ENCODE measurements at places on chromosomes 5 and 9. TPM values are rescaled to one million over a fixed set of nuclear protein-coding genes. Genes with fewer than 3 reads are reported as not detected.

The ZNF366 gene
- total RNA-seq: not detected

DNA sequence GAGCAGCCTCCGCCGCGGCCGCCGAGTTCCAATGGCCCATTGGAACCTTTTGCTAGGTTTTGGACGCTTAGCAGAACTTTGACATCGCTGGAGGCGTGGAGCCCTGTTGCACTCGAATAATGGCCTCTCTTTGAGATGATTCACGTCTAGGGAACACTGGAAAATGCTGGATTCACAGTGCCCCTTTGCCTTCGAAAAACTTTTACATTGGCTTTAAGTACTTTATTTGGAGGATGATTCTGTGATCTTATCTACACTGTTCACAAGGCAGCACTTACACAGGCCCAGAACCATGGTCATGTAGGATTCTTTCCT lies 536 bp upstream of the PPIC start:
- no peak for DNase-seq

GRCh38 chr9:133952598-133953550 lies 39.2 kb downstream of the VAV2 start:
- DNase-seq: no peak

DNA sequence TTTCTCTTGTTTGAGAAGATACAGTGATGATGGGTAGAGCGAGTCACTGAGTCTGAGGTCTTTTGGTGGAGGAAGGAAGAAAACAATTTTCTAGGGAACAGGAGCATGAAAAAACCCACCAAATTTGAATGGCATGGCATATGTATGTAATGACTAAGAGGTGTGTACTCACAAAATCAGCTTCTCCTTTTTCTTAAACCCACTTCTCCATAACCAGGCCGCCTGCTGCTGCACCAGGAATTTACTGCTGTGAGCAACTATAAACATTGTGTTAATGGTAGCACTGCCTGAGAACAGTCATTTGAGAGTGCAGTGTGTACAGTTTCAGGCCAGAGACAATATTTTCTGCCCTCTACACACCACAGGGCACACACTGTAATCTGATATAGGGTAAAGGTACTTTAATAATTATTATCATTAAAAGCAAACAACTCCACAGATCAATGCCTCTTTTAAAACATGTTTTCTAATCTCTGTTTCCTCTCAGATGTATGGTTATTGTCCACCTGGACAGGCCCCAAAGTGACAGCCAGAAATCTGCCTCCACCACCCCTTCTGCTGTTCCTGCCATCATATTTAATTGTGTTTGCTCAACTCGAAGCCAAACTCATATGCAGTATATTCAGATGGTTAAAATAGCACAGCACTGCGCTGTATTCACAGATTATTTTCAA lies 241.6 kb downstream of the KIAA0825 start:
- DNase-seq: no peak

The SECISBP2 gene
- total RNA-seq: 56.7 TPM

- no peak for DNase-seq
Observed at GRCh38 chr5:108339220-108339619, 42.7 kb downstream of the FBXL17 start.

The PCDHA4 gene
- total RNA-seq: 9.0 TPM

- no peak for DNase-seq
Observed at GRCh38 chr9:102768002-102768401, 227.1 kb upstream of the CYLC2 start.

DNA sequence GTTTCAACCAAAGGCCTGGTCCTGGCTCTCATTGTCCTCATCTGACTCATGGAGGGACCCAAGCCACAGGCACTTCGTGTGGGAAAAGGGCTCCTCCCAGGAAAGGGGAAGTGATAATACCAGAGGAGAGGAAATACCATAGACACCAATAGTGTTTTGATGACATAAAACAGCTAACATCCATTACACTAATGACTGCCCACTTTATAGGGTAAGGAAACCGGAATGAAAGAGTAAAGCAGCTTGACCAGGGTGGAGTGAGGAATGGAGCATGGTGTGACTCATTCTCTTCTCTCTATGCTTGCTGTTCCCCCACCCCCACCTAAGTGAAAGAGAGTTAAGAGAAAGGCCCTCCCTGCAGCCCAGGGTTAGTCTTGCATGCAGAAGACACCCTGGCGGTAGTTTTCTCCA lies 67.4 kb upstream of the HRH2 start:
- DNase-seq: no peak

DNA sequence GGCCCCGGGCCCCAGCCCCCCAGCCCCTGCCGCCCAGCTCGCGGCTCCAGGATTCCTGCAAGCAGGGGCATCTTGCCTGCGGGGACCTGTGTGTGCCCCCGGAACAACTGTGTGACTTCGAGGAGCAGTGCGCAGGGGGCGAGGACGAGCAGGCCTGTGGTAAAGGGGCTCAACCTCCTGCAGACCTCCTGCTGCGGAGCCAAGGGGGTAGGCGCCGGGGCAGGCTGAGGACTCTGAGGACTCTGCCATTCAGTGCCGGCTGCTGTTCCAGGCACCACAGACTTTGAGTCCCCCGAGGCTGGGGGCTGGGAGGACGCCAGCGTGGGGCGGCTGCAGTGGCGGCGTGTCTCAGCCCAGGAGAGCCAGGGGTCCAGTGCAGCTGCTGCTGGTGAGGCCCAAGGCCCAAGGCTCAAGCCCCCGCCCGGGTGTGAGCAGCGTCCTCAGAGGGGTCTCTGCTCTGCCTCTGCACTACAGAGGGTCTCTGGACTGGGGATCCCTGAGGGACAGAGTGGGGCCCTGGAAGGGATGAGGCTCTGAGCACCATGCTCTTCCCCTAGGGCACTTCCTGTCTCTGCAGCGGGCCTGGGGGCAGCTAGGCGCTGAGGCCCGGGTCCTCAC lies 3.4 kb downstream of the MAMDC4 start:
- DNase-seq: no peak

The NUDT12 gene
- 17.6 TPM for total RNA-seq

GRCh38 chr5:96114736-96115135 lies 153.1 kb upstream of the ELL2 start:
- no peak for DNase-seq

GRCh38 chr5:13816126-13816525 lies 128.4 kb downstream of the DNAH5 start:
- DNase-seq: no peak

- DNase-seq: no peak
Observed at GRCh38 chr5:159444441-159445082, 114.3 kb upstream of the IL12B start.

GRCh38 chr5:146818822-146819221 lies 59.7 kb downstream of the PPP2R2B start:
- no peak for DNase-seq

DNA sequence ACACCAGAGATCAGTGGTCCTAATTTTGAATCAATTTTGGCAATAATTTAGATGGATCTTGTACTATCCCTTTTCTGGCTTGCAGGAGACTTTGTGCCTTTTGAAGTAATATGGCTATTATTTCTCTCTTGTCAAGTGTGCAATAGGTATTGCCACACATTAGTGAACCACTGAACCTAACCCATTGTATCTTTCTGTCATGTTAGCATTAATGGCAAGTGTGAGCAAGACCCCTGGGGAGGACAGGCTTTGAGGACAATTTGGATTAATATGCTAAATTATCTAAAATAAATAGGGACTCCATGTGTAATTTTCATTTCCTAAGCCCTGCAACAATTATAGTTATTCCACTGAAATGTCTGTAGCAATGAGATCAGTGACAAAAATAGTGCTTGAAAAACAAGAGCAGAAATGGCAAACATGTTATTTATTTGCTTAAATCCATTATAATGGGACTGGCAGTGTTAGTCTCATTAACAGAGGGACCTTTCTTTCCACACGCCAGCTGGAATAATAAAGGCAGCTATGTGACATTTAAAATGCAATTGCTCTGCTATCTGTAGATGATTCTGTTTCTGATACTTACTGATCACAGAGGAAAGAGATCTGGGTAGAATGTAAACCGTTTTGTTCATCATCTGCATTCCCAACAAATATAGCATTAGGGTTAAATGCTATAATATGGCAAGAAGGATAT lies 753.3 kb upstream of the ZNF608 start:
- no peak for DNase-seq

DNA sequence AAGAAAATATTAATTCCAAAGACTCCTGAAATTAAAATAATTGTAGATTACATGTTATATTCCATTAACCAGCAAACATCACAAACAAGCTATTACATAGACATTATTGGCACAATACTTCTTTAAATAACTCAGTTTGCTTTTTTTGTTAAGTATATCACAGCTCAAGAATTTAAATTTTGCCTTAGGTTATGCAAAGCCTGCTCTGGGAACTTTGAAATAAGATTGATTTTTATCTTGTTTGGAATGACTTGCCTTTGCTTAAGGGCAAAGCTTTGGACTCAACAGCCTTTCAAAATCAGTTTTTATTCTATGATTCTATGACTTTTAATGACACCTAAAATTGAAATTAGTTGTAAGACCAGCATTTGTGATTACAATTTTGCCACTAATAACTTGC lies 78.2 kb downstream of the ALDH7A1 start:
- DNase-seq: no peak

The CDHR2 gene
- total RNA-seq: not detected

DNA sequence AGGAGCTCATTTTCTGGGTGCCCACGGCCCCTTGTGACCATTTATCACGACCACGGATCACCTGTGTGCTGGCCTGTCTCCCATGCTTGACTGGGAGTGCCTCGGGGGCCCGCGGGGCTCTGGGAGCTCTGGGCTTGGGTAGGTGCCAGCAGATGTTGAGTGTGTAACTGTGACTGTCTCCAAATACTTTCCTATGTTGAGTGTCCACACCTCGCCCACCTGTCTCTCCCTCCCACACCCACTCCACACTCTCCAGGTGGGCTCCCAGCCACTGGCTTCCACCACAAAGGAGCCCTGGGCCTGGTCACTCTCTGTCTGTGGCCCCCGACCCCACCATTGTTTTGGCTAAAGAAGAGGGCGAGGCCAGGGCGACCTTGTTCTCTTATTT lies 196.4 kb downstream of the CDK5RAP2 start:
- DNase-seq: no peak

The DMRT2 gene
- 0.55 TPM for total RNA-seq

The EQTN gene
- total RNA-seq: 0.39 TPM

The UIMC1 gene
- 45.4 TPM for total RNA-seq

- no peak for DNase-seq
Observed at GRCh38 chr5:67010684-67011409, 185.8 kb downstream of the CD180 start.

DNA sequence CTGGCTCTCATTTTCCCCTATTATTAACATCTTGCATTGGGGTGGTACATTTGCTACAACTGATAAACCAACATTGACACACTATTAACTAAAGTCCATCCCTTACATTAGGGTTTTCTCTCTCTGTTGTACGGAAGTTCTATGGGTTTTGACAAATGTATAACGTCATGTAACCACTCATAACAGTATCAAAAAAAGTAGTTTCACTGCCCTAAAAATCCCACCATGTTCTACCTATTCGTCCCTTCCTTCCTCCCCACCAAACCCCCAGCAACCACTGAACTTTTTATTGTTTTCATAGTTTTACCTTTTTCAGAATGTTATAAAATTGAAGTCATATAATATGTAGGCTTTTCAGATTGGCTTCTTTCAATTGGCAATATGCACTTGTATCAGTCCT lies 40.1 kb downstream of the MLLT3 start:
- no peak for DNase-seq

DNA sequence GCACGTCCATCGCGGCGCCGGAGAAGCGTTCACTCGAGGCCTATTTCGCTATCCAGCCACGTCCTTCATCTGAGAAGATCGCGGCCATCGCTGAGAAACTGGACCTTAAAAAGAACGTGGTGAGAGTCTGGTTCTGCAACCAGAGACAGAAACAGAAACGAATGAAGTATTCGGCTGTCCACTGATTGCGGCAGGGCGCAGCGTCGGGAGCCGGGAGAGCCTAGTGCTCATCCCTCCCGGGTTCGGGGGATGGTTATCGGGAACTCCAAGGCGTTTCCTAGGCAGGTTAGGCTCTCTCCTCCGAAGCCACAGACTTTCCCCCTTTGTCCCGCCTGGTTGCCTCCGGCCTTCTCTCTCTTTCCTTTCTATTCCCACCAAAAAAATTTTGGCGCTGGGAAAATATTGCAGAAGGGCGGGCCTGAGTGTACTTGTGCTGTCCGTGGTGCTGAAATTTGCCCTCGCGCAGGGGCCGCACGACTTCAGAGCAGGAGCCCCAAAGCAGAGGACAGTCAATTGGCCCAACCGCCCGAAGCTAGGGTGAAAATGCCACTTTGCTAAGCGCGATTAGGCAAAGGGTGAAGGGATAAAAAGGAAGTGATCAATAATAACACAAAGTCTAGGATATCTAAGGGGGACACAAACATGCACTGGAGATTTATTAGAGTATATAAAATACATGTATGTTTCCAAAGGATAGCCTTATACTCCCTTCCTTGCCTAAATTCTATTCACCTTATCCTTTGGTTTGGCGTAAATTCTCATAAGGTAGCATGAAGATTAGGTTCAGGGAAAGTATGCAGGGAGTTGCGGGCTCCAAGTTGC lies 1.8 kb downstream of the POU4F3 start:
- peak; percentile 78 for DNase-seq

The CDX1 gene
- total RNA-seq: not detected

- no peak for DNase-seq
Observed at GRCh38 chr9:136239135-136239982, 6.3 kb downstream of the QSOX2 start.

The DPP7 gene
- 37.9 TPM for total RNA-seq

- DNase-seq: no peak
Observed at GRCh38 chr5:40384782-40385390, 294.8 kb upstream of the PTGER4 start.

The BAAT gene
- 0.16 TPM for total RNA-seq

The CARTPT gene
- total RNA-seq: not detected

DNA sequence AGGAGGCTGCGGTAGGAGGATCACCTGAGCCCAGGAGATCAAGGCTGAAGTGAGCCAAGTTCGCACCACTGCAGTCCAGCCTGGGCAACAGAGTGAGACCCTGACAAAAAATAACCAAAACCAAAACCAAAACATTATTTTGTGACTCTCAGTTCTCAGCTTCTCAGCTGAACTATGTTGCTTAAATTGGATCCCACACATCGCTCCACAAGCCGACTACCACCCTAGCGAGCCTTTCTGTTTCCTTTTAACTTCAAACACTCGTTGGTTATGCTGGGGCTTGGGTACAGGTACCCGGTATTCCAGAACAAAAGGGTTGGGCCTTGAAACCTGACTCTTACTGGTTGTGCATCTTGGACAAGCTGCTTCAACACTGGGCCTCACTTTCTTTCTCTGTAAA lies 3.8 kb upstream of the PTGS1 start:
- DNase-seq: no peak

The RNF130 gene
- total RNA-seq: 116 TPM

- no peak for DNase-seq
Observed at GRCh38 chr5:169343766-169344165, 42.8 kb upstream of the SLIT3 start.

The DIRAS2 gene
- 0.77 TPM for total RNA-seq

Data from neural crest cell (in vitro differentiated cells).